ENCODE measurements at places on chromosomes 2 and 18.

- H3K36me3 ChIP-seq = no peaks in the 10 kb centered on the region
- no peak for DNase-seq
- no peak overlapping the region for H3K27ac ChIP-seq
- no peaks in the 10 kb centered on the region for H3K27me3 ChIP-seq
These were observed 85.3 kb downstream of the CAPN13 start for GRCh38 chr2:30721668-30722647.

DNA sequence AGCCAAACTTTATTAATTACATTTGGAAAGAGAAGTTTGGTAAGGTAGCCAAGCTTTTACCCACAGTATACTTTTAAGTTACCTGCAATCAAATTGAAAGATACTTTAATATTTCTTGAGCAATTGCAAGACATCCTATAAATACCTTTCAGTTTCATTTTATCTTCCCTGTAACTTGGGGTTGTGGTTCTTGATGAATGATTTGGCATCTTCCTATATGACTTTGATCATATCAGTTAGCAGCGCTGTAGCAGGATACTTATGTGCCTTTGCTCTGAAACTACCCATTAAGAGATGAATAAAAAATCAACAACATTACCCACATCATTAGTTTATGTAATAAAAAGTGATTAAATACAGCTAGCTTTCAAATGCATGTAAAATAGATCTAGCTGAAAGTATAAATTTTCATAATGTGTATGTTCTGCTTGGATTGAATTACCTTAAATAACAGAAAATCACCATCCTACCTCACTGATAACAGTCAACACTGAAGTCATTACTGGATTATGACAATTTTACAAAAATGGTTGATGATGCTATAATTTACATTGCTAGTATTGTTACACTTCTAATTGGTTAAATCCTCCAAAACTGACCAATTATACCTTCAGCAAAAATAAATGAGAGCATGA is 50.4 kb downstream of the MMADHC start:
- H3K36me3 ChIP-seq = no peaks in the 10 kb centered on the region
- H3K4me1 ChIP-seq = no peaks in the 10 kb centered on the region
- H3K27ac ChIP-seq = no peak overlapping the region
- no peak overlapping the region for H3K4me3 ChIP-seq

DNA sequence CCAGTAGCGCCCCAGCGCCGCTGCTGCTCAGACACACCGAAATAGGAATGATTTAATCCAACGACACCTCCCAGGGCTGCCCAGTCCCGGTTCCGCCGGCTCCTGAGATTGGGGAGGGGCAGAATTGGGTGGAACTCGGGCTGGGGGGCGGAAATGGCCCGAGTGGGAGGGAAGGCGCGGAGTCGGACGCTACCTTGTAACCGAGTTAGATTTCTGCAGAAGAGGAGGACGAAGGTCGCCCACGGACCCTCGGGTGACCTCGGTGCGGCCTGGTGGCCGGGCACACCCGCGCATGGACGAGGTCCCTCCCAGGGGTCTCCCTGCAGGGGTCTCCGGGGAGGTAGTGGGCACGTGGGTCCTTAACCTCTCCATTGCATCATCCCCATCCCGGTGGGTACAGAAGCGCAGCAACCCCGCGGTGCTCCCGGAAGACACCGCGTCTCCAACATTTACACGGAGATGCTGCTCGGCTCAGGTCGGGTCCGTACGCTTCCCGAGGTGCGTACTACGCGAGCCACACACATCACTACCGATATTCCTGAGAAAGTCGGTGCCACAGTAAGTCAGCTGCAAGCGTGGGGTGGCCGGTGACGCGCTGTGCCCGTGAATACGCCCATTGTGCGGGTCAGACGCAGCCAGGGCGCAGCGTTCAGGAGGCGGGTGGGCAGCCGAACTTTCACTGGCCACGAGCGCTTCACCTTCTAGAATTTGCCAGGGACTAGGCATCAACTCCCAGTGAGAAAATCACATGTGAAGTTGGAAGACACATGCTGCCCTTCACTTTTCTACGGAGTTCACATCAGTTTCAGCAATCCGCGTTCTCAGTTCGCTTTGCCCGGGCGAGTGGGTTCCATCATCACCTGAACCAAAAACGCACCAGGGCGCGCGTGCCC is 3.0 kb downstream of the ZNF516 start:
- H3K36me3 ChIP-seq = no peaks in the 10 kb centered on the region
- H3K4me1 ChIP-seq = peaks cover 12% of the 10 kb centered on the region
- H3K27ac ChIP-seq = peak overlapping the region; percentile 74
- no peaks in the 10 kb centered on the region for H3K27me3 ChIP-seq
- peak; percentile 53 for DNase-seq
- H3K4me3 ChIP-seq = peak overlapping the region; percentile 85

DNA sequence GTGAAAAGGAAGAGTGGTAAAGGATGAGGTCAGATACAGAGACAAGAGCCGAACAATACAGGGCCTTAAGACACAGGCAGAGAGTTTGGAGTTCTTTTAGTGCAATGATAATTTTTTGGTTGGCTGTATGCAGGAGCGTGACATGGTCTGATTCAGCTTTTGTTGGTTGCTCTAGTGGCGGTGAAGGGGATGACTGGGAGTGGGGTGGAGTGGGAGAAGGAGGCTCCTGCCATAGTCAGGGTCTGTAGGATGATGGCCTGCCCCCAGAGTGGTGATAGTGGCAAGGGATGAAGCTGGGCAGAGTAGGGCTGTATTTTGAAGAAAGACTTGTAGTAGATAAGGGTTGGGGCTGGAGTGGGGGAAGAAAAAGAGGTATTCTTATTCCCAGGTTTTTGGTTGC is 306.6 kb upstream of the VWC2L start:
- H3K36me3 ChIP-seq = no peaks in the 10 kb centered on the region
- DNase-seq = no peak
- no peak overlapping the region for H3K4me3 ChIP-seq
- no peaks in the 10 kb centered on the region for H3K27me3 ChIP-seq
- no peak overlapping the region for H3K27ac ChIP-seq
- no peaks in the 10 kb centered on the region for H3K4me1 ChIP-seq

DNA sequence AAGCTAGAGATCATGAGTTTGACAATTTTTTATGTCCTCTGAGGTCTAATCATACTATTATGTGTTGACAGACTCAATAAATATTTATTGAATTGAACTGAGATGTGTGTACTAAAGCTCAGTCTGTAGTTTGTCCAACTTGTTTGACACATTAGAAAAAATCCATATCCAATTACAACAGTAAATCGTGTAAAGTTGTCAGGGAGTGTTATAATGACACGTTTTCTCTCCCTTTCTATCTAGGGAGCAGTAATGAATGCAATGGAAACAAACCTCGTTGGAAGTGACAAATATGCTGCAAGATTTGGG is 28.4 kb downstream of the ITGA4 start:
- H3K4me1 ChIP-seq = no peaks in the 10 kb centered on the region
- no peak for DNase-seq
- no peak overlapping the region for H3K27ac ChIP-seq
- no peak overlapping the region for H3K4me3 ChIP-seq
- H3K27me3 ChIP-seq = no peaks in the 10 kb centered on the region

DNA sequence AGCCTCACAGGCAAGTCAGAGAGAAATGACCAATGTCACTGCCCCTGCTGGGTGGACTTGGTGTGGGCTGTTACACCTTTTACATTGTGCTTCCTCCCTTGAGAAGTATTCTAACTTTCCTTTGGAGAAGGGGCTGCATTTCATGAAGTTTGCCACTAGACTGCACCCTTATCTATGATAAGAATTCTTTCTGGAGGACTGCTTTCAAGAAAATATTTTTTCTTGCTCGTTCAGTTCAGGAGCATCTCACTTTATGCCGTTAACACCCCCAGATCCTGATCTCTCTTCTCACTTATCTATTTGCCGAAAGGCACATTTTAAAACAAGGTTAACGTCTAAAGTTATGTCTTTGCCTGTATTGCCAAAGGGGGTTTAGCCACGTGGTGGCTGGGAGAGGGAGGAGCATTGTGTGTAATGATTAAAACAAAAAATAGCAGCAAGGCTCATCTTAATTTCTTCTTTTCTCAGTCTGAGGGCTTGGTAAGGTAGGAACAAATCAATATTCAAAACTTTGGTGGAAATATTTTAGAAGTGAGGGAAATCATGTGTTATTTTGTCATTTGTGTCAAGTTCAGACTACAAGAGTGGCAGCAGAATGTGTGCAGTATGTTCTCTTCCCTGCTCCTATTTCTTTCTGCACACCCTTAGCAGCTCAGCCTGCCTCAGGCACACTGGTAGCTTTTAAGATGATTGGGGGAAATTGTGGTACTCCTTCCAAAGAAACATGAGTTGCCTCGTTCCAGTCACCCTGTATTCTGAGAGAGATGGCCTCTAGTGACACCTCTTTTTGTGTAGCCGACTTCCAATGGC is 1.6 kb upstream of the IGFBP5 start:
- no peak overlapping the region for H3K27ac ChIP-seq
- H3K4me1 ChIP-seq = peaks cover 17% of the 10 kb centered on the region
- no peak overlapping the region for H3K4me3 ChIP-seq
- no peaks in the 10 kb centered on the region for H3K27me3 ChIP-seq
- DNase-seq = no peak
